ENCODE measurements at places on chromosomes 5 and 9.

DNA sequence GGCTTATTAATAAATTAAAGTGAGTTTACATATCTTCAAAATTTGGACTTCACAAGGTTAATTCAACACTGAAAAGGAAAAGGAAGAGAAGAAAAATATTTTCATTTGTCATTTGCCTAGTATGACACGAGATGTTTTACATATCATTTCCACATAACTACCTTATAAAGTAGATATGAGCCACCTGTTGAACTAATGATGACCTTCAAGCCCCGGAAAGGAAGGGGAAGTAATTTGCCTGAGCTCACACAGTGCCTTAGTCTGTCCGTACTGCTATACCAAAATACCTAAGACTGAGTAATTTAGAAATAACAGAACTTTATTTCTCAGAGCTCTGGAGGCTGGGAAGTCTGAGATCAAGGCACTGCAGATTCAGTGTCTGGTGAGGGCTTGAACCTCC lies 17.9 kb downstream of the CMYA5 start:
- no peak for DNase-seq

- DNase-seq: no peak
These were observed 236.0 kb upstream of the CD180 start for GRCh38 chr5:67432606-67433005.

DNA sequence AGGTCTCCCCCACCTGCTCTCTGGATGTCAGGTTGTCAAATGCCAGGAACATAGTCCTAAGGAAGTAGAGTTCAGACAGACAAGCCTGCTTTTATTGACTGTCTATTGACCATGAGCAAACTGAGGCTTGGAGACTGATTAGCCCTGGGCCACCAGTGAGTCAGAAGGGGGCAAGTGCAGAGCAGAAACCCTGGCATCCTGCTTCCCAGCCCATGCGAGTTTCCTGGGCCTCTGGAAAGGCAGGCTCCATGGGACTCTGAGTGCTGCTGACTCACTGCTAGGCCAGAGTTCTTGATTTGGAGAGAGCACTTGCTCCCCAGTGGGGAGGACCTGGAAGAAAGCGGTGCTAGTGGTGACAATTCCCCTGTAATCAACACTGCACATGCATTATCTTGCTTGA lies 2.8 kb upstream of the HBEGF start:
- DNase-seq: no peak

DNA sequence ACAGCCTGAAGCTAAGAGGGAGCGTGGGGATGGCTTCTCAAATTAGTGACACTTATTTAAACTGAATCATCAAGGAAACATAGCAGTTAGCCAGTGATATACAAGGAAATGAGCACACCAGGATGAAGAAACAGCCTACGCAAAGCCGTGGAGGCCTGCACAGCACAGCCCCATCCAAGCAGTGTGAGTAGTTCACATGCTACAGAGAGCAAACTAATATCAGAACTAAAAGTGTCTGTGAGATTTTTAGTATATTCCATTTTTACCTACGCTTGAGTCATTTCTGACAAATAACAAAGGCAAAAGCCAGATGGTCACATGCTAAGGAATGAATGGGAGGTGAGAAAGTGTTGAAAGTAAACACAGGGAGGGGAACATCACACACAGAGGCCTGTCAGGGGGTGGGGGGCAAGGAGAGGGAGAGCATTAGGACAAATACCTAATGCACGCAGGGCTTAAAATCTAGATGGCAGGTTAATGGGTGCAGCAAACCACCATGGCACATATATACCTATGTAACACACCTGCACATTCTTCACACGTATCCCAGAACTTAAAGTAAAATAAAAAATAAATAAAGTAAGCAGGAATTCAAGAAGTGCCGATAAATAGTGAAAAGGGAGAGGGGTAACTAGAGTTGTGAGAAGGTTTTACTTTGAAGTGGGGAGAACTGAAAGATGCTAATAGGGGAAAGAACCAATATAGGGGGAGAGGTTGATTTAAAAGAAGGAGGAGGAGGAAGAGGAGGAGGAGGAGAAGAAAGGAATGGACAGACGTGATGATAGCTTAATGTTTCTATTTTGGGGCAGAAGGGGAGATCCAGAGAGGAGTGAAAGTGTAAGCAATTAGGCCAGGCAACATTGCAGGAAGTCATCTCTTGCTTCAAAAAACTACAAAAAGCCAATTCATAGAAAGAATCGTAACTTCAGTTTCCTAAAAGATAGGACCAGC lies 100.9 kb upstream of the PTGER4 start:
- DNase-seq: no peak

DNA sequence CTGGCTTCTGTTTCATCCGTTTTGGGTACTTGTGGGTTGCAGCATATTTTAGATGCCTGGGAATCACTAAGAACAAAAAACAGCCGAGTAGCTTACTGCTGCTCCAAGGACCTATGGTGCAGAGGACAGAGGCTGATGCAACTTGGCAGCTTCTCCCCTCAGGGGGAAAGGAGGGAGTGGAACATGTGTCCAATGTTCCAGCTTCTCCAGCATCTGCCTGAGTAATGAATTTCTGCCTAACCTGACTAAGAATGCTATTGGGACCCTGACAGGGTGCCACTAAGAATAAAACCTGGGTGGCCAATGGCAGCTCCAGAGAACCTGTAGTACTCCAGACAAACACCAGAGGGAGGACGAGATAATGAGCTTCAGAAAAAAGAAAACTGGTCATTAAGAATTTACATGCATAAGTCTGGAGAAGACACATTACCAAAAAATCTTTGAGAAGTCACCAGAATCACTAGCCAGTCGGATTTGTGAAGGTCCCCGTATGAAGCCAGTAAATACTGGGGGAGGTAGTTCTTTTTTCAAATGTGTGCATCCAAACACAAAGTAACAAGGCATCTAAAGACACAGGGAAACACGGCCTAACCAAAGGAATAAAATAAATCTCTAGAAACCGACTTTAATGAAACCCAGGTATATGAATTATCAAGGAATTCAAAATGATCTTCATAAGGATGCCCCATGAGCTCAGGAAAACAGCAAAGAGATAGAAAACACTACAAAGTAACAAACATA lies 293.5 kb downstream of the HINT1 start:
- no peak for DNase-seq

DNA sequence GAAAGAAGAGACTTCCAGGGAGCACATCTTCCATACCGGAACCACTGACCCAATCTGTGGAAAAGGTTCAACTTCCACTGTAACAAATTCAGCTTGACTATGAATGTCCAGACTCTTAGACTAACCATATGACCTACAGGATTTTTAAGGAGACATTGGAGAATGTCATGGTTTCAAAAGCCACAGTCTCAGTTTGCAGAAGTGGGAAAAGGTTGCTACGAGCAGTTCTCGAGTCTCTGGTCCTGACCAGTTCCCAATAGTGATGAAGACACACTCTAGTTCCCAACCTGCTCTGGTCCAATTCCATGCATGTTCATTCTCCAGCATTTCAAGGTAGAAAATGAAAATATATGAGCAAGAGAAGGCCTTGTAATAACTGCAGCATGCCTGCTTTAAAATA lies 158.0 kb downstream of the MAPKAP1 start:
- no peak for DNase-seq

- no peak for DNase-seq
These were observed 25.9 kb downstream of the SAR1B start for GRCh38 chr5:134606726-134607125.

- DNase-seq: peak; percentile 7
These were observed 1510.1 kb downstream of the MAT2B start for GRCh38 chr5:165015547-165015946.

DNA sequence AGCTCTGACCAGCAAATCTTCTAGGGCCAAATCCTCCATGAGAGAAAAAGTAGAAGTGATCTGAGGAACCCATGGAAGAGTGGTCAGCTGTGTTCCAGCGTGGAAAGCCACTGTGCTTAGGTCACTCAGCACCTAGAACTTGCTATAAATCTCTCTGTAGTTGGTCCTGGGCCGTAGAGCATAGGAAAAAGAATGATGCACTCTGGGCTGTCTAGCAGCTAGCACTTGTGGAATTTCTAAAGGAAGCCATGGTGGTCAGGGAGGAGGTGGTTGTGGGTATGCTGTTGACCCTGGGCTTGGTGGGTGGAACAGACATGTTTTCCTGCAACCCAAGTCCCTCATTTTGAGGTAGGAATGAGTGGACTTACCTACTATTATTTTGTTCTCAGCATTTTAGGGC lies 48.1 kb downstream of the GGTA1 start:
- no peak for DNase-seq

- no peak for DNase-seq
These were observed 199.3 kb upstream of the PTGER4 start for GRCh38 chr5:40480392-40480791.

- no peak for DNase-seq
These were observed 18.1 kb upstream of the PSAT1 start for GRCh38 chr9:78278801-78279200.

- no peak for DNase-seq
These were observed 173.0 kb upstream of the DAPK1 start for GRCh38 chr9:87324613-87325194.

- no peak for DNase-seq
These were observed 144.8 kb upstream of the SLC12A2 start for GRCh38 chr5:127938746-127939145.

DNA sequence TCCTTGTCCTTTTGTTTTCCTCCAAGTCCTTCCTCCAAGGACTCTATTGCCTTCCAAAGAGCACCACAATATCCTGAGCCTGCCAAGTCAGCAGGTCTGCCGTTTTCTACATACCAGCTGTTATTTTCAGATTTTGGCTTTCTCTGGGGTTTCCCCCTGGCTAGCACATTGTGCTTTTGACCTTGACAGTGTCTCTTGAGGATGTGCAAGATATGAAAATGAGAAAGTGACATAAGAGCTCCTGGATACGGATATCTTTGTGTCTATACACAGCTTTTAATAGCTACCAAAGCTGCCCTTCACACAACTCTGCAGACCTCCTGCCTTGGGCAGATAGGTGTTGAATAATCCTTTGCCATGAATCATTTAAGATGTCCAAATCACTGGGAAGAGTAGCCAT lies 67.0 kb downstream of the HAPLN1 start:
- DNase-seq: no peak

GRCh38 chr5:61137835-61138234 lies 24.4 kb downstream of the SMIM15 start:
- DNase-seq: no peak

DNA sequence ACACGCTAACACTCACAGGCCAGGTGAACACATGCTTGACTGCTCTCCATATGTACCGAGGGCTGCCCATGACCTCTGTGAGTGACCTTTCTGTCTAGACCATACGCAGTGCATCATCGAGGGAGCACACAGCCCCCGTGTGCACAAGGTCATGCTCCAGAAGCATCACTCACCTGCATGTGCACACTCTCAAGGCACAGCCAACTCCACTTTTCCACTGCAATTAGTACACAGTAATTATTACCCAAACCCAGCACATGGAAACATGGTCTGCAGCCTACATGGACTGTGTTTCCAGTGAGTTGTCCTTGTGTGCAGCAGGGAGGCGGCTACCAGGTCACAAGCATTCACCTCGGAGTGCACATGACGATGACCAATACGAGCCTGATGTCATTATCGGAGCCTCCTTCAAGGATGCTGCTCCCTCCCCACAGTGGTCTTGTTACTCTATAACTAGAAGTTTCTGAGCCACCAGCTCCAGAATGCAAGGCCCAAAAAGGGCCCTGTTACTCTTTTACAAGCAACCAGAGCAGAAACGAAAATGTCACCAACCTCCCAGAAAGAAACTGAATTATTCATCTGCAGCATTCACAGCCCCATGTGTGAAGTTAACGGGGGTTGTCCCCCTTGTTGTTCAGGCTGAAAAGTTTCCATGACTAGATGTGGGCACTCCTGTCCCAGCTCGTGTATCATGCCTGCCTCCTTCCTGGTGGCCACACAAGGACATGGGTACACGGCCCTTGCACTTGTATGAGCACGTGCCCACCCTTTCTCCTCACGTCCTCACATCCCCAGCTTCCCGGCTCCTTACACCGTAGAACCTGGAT lies 31.2 kb downstream of the SEMA4D start:
- no peak for DNase-seq

- DNase-seq: no peak
These were observed 454.5 kb downstream of the HINT1 start for GRCh38 chr5:130710596-130710995.

GRCh38 chr5:157387683-157388093 lies 72.3 kb upstream of the NIPAL4 start:
- no peak for DNase-seq

DNA sequence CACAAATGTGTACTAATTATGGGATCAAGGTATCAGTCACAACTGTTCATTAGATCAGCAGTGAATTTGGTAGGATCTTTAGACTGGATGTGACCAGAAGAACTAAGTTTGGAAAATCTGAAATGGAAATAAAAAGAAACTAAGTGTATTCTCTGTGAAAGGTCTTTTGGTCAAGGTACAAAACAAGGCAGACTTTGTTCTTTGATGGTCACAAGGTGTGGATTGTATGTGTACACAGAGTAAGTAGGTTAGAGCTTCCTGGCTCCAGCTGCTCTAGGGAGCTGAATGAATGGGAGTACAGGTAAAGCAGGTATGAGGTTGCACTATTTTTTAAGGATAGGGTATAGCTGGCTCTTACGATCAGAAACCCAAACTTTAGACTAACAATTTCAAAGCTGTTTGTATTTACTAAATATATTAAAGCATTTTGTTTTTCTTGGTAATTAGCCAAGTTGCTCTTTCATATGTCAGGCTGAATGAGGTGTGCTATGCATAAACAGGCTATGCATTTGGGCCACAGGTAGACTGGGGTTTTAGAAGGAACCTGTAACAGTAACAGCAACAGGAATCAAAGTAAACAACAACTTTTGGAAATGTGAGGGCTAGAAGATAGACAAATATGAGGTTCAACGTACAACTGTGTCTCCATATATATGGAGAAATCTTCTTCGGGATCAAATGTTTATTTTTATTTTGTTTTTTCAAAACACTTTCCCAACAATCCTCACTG lies 32.5 kb downstream of the FAM169A start:
- DNase-seq: no peak

DNA sequence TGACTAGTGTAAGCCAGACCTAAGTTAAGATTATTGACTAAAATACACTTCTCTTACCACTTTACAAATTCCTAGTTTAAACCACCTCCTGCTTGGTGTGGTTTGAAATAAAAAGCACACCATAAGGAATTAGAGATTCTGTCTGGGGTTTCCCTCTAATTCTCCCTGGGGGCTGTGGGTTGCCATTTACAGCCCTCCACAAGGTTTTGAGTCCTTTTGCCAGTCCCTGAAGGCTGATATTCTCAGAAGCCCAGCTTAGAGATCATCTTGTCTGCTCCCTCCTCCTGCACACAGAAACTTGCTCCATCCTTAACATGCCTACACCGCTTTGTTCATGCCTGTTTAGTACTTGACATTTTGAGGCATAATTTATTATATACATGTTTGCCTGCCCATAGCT lies 7.2 kb upstream of the LMNB1 start:
- no peak for DNase-seq

DNA sequence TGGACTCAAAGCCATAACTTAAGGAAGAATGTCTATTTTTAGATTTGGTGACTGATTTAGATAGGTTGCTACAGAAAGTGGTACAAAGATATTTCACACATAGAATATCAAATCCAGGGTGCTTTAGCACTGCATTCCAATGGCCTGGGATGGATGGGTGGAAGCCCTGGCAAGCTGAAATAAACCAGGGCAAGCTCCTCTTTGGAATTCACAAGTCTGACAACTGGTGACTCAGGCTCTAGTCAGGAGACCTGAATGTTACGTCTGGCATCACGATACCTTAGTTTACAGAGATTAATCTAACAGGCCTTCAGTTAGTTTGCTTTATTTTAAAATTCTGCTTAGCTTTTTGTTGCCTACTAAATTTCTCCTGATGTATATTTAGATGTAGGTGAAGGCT lies 144.0 kb downstream of the TMC1 start:
- no peak for DNase-seq
